Stimulated activated CD8-positive, alpha-beta memory T cell treated with anti-CD3 and anti-CD28 coated beads, Interleukin-12 subunit alpha, Interleukin-12 subunit beta, amount 100 ng/mL, for 1 hour (primary cell): ENCODE measurements at places on chromosomes 2 and 18.

DNA sequence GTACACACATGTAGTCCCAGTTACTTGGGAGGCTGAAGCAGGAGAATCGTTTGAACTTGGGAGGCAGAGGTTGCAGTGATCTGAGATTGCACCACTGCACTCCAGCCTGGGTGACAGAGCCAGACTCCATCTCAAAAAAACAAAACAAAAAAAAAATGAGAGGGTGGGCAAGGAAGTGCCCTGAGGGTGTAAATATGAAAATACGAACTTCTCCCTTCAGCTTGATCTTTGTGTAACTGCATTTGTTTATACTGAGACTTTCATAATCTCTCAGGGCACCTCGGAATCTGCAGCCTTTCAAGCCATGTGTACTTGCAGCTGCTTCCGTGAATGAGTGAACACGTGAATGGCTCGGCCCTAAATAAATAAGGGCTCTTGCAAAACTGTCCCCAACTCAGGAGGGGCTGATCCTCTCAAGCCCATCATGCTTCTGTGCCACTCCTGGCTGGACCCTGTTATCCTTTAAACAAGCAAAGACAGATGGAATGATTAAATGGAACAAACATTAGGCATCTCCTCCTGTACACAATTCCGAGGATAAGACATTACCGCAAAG lies 96.8 kb downstream of the BOD1L2 start:
- no peak for DNase-seq

DNA sequence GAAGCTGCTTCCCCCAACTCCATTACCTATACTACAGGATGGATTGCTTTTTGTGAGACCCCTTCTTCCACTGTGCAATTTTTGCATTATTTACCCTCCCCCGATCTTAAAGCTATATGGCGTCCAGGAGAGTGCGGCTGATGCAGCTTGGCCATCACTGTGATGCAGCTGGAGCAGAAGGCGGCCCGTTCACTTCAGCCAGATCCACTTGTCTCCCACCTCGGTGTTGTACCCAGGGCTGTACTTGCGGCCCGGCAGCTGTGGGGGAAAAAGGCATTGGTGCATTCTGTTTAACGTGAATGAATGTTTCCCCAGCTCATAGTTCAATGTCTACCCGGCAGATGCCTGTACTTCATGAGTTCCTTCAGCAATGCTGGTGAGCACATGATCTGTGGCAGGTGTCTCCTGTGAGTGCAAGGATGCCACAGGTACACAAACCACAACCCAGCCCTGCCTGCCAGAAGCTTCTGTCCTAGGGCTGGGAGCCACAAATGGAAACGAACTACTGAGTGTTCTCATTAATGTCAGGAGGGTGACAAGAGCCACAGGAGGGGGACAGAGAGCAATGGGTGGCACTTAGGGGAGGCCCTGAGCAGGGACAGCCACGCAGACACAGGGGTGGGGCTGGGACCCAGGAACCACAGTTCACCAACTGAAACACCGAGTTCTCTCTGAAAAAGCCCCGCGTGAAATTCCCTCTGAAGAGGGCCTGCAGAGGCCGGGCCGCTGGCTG lies 64.0 kb downstream of the NDUFA10 start:
- no peak for DNase-seq

DNA sequence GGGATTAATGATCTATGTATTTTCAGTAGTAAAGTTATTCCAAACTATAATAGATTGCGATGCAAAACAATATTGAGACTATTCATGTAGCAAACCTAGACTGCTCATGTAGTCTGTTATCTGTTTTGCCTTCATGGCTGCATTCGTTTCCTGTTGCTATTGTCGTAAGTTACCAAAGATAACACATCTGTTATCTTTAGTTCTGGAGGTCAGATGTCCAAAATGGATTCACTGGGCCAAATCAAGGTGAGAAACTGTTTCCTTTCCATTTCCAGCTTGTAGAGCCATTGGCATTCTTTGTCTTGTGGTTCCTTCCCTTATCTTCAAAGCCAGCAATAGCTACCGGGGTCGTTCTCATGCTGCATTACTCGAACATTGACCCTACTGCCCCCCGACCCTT lies 20.9 kb downstream of the ITGAV start:
- DNase-seq, result no peak

DNA sequence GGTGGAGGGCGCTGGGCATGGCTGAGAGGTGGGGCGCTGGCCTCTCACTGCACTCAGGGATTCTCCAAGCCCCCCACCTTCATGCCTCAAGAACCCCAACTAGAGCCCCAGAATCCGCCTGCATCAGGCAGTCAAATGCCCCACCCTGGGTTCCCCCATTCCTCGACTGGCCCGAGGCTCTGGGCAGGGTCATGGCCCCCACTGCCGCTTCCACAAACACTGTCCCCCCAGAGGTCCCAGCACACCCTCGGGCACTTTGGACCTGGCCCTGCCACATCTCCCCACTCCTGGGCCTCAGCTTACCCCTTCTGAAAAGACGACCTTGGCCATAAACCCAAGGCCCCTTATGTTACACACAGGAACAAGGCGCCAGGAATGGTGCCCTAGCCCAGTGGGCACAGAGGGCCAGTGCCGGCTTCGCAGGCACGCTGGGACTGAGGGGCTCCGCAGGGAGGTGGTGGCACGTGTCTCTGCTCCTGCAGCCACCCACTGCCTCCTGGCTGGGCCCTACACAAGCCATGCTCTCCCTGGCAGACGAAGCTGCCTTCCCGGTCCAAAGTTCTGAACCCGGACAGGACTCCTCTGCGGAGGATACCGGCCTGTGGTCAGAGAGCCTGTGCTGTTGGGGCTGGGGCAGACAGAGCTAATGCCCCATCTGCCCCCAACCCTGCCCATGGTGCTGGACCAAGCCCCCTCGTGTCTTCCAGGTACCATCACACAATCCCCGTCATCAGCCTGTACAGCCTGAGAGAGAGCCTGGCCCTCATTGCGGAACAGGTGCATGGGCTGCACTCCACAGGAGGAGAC lies 6.8 kb downstream of the AGXT start:
- DNase-seq, result no peak

DNA sequence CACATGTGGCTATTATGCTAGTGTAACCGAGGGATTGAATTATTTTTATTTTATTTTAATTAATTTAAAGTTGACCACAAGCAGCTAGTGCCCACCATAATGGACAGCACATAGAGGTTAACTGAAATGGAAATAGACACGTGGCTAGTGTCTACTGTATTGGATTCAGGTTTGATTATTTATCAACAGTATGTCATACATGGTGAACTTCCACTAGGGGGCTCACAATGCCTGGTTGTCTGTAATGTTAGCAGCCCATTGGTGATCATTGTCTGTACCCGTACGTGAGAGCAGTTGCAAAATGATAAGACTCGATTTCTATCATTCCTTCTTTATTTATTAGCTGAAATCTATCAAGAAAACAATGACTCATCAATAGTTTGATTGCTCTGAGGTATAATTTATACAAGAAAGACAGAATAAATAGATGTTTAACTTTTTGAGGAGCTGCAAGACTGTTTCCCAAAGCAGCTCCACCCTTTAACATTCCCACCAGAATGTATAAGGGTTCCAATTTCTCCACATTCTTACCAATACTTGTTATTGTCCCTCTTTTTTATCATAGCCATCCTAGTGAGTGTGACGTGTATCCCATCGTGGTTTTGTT lies 76.5 kb downstream of the CYBRD1 start:
- peak; percentile 16 for DNase-seq
